HepG2 (cell line): ENCODE measurements at places on chromosomes 2 and 18.
A peak's percentile ranks its signal among the peaks of the same experiment; 100 is the strongest.

GRCh38 chr2:98824256-98825019 is 93.5 kb upstream of the MGAT4A start:
- DNase-seq, result no peak

GRCh38 chr2:160294339-160294803 is 94.3 kb upstream of the ITGB6 start:
- DNase-seq, result no peak

- peak; percentile 6 for DNase-seq
Observed at GRCh38 chr18:69974365-69974764, 26.7 kb upstream of the CD226 start.

DNA sequence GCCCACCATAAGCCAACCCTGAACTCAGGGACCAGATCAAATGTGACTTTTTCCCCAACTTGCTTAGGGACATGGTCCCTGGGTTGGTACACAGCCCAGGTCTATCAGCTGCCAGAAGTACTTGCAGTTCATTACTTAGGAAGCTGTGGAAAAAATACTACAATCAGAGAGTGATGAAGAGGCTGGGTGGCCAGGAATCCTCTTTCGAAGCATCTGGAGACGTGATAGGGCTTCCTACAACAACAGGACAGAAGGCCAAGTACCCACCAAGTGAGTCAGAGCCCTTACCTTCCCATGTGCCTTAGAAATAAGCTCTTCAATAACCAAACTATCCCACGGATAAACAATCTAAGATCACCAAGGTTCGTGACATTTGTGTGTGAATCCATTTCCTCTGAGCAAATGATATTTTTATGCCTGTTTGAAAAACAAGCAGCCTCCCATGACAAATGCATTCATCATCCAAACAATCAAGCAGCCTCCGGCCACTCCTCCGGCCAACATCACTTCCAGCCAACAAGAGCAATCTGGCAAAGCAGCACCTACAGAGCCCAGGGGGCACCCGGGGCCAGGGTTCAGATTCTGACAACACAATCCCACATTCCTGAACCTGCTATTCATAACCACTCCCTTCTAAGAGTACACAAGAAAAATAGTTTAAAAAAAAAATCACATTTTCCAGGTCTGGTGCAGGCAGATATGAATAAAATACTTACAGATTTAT is 26.4 kb downstream of the TBC1D8 start:
- peak; percentile 96 for DNase-seq

DNA sequence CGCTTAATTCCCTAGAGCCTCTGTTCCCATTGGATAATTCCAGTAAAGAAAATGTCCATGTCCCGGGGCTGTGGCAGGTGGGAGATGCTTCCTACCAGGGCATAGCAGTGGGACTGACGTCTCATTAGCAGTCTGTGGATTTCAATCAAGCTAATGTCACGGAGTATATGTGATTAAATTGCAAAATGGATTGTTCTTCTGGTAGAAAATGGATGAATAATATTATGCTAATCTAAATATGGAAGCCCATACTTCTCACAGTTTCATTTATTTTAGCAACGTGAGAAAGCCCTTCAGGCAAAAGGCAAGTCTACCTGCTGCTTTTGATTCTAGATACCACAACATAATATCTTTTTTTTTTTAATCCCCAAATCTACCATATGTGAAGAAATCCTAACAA is 185.5 kb downstream of the DNER start:
- no peak for DNase-seq

- no peak for DNase-seq
Observed at GRCh38 chr18:28099237-28099636, 77.7 kb downstream of the CDH2 start.

GRCh38 chr2:33419581-33420200 is 56.8 kb upstream of the RASGRP3 start:
- DNase-seq, result no peak

GRCh38 chr2:186822323-186822722 is 26.6 kb downstream of the ZSWIM2 start:
- DNase-seq, result no peak
